Testis (tissue), 5 donors: ENCODE measurements at places on chromosomes 5 and 9. TPM values are rescaled to one million over a fixed set of nuclear protein-coding genes. Genes with fewer than 3 reads are reported as not detected.

DNA sequence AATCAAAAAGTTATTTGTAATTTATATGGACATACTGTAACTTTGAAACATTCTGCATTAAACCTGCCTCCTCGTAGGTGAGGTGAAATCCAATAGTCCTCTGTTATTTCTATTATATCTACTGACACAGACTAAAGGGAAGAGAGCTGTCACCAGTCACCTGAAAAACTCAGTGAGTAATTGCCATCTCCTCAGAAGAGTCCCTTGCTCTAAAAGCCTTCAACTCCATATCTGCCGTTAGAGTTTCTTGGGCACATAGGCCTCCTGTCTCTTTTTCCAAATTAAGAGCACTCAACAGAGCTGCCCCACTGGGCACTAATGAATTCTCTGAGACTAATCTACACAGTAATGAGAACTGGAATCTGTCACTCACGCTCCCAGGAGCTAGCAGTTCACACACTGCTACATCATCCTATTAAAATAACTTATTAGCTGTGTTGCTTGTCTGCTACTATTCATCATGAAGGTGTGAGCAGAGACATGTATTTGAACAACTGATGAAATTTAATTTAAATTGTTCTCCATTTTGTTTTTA is 67.3 kb upstream of the VCAN start:
- no peaks in the 10 kb centered on the region for H3K27me3 ChIP-seq
- H3K27ac ChIP-seq, result no peak overlapping the region
- DNase-seq, result no peak

DNA sequence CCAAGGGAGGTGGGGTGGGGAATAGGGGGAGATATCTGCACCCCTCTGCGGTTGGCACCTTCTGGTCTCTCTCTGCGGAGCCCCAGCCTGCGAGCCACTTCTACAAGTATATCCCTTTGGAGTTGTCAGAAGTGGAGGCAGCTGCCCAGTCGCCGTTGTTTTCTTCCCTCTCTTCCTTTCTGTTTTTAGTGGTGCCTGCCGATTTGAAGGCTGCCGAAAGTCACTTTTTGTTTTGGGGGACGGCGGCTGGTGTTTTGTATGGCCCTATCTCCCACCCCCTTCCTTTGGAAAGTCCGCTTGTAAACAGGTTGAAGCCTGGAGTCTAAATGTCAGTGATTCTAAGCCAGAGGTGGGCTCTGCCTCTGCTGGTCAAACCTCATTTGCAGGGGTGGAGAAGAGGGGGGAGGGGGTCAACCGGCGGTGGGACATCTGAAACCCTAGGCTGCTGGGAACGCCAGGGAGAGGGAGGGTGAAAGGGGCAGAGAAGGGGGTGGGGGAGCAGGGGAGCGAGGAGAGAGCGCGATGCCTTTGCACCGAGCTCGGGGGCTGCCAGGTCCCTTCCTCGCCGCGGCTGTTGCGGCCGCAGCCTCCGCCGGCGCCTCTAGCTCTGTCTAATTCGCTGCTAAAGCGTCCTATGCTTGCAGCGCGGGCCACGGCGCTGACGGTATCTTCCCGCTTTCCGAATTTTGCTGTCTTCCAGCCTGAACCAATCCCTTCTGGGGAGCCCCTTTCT is at the start of gene FGF10:
FGF10 (minus strand) TSS at position 331 of the 733 bp plus-strand sequence. CDS start 738 bp downstream, outside the sequence.
- peak within 1 kb of the TSS; percentile 87 for H3K27ac ChIP-seq
- no peaks in the 10 kb centered on the region for H3K36me3 ChIP-seq
- peak; percentile 57 for DNase-seq
- H3K4me1 ChIP-seq, result peaks cover 5% of the 10 kb centered on the region
- H3K4me3 ChIP-seq, result peak within 1 kb of the TSS; percentile 53

DNA sequence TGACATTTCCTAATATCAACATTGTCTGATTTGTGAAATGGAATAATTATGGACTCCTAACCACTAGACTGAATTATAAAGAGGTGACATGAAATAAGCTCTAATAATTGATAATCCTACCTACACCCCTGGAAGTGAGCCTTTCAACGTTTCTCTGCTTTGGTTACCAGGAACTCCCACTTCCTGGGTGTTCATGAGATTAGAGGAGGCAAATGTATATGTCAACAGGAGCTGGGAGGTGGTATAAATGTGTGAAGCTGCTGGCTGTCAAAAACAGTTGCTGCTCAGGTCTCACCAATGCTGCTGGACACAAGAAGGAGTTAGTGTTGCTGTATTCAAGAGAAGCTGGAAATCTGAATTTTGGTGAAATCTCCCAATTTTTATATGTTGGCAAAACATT is 96.8 kb downstream of the CAMK4 start:
- no peak overlapping the region for H3K4me3 ChIP-seq
- no peaks in the 10 kb centered on the region for H3K4me1 ChIP-seq
- no peak overlapping the region for H3K27ac ChIP-seq
- no peaks in the 10 kb centered on the region for H3K36me3 ChIP-seq

- H3K36me3 ChIP-seq, result no peaks in the 10 kb centered on the region
- H3K27ac ChIP-seq, result no peak overlapping the region
- H3K4me1 ChIP-seq, result peaks cover 8% of the 10 kb centered on the region
- H3K4me3 ChIP-seq, result no peak overlapping the region
- no peaks in the 10 kb centered on the region for H3K27me3 ChIP-seq
Observed at GRCh38 chr5:119339965-119340364, 15.9 kb upstream of the TNFAIP8 start.

GRCh38 chr5:31427013-31427723 is 104.7 kb downstream of the DROSHA start:
- peak; percentile 46 for DNase-seq
- H3K27me3 ChIP-seq, result no peaks in the 10 kb centered on the region
- no peak overlapping the region for H3K4me3 ChIP-seq
- peaks cover 14% of the 10 kb centered on the region for H3K4me1 ChIP-seq

- DNase-seq, result no peak
- H3K4me1 ChIP-seq, result no peaks in the 10 kb centered on the region
- H3K27me3 ChIP-seq, result no peaks in the 10 kb centered on the region
- no peak overlapping the region for H3K4me3 ChIP-seq
- no peaks in the 10 kb centered on the region for H3K36me3 ChIP-seq
Observed at GRCh38 chr5:83406906-83407305, 64.6 kb upstream of the VCAN start.

DNA sequence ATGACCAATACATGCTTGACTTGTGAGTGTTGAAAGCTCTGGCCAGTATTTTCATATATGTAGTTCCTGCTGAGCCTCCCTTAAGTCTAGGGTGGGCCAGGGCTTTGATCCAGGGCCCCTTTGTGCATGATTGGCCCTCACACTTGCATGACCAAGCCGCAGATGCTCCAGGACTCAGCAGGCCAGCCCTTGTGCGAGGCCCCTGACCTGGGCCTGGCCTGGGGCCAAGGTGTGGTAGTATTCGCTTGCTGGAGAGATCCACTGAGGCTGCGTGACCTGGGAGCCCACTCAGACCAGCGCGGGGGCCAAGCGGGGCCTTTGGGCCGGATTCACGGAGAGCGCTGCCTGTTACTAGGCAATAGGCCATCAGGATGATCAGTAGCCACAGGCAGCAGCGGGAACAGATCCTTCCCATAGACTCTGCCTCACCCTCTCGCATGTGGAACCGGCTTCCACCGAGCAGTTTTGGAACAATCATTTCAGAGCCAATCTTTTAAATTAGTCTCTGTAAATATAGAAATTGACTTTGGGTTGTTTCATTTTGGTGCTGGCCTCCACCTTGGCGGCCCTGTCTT is 79.0 kb upstream of the PTCH1 start:
- H3K27me3 ChIP-seq, result no peaks in the 10 kb centered on the region
- no peaks in the 10 kb centered on the region for H3K36me3 ChIP-seq
- peak; percentile 19 for DNase-seq
- H3K4me1 ChIP-seq, result no peaks in the 10 kb centered on the region
- H3K27ac ChIP-seq, result no peak overlapping the region

- H3K4me3 ChIP-seq, result no peak overlapping the region
- H3K27ac ChIP-seq, result no peak overlapping the region
- no peak for DNase-seq
- peaks cover 5% of the 10 kb centered on the region for H3K4me1 ChIP-seq
- H3K27me3 ChIP-seq, result no peaks in the 10 kb centered on the region
- no peaks in the 10 kb centered on the region for H3K36me3 ChIP-seq
Observed at GRCh38 chr5:14932902-14933469, 61.4 kb upstream of the ANKH start.

DNA sequence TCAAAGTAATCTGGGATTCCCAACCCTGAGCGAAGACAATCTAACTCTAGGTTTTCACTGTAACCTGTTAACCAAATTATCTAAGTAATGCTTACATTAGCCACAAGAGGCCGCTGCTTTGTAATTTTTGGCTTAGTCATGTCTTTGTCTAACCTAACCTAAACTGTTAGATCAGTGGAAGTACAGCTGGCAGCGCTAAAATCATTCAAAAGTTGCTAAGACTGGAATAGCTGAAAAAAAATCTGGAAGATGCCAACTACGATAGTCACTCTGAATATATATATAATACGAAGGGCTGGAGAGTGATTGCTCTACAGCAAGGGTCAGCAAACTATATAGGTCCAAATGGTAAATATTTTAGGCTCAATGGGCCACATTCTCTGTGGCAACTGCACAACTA is 60.2 kb downstream of the FBXO38 start:
- H3K27ac ChIP-seq, result no peak overlapping the region
- H3K27me3 ChIP-seq, result no peaks in the 10 kb centered on the region
- H3K4me3 ChIP-seq, result no peak overlapping the region

- no peaks in the 10 kb centered on the region for H3K4me1 ChIP-seq
- H3K4me3 ChIP-seq, result no peak overlapping the region
- no peak for DNase-seq
- H3K27me3 ChIP-seq, result no peaks in the 10 kb centered on the region
Observed at GRCh38 chr5:79727451-79728355, 38.1 kb downstream of the CMYA5 start.

DNA sequence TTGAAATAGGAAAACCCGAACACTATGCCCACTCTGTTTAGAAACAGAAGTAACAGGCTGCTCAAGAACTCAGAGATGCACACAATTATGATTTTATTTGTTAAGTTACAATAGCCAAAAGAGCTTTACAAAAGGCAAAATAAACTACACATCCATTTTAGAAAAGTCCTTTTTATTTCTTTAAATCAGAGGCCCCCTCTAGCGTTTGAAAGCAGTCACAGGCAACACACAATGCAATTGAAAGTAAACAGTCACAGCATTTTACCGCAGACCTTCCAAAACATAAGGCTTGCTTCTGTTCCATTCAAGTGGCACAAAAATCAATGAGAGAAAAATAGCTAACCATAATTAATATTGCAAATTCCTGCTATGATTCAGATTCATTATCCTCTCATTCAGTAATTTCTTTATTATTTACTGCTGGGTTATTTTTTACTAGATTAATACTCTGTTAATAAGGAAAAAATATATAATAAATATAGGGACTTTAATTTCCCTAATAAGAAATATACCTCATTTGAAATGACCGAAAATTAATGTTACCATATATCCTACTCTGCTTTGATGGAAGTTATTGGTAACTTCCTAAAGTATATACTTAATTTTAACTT is 78.3 kb downstream of the CEP120 start:
- H3K4me3 ChIP-seq, result no peak overlapping the region
- H3K4me1 ChIP-seq, result no peaks in the 10 kb centered on the region
- no peak overlapping the region for H3K27ac ChIP-seq

The CACNA1B gene
- polyA plus RNA-seq, result 7.6 TPM

The SPINK13 gene
- polyA plus RNA-seq, result 3.0 TPM

The ENG gene
- 144 TPM for polyA plus RNA-seq

The AFAP1L1 gene
- 11.9 TPM for polyA plus RNA-seq
